ENCODE measurements at places on chromosomes 2 and 18. TPM values are rescaled to one million over a fixed set of nuclear protein-coding genes. Genes with fewer than 3 reads are reported as not detected.

HNMT gene
- 65.0 TPM for polyA plus RNA-seq

STARD6 gene
- polyA plus RNA-seq, result 0.27 TPM

C18orf32 gene
- 24.4 TPM for polyA plus RNA-seq

GALNT3 gene
- polyA plus RNA-seq, result 19.4 TPM

GRCh38 chr2:180980943-180981911 is 822 bp downstream of the UBE2E3 start:
- peak; percentile 21 for DNase-seq

GRCh38 chr2:95318431-95319220 is 21.5 kb downstream of the KCNIP3 start:
- DNase-seq, result no peak

DNA sequence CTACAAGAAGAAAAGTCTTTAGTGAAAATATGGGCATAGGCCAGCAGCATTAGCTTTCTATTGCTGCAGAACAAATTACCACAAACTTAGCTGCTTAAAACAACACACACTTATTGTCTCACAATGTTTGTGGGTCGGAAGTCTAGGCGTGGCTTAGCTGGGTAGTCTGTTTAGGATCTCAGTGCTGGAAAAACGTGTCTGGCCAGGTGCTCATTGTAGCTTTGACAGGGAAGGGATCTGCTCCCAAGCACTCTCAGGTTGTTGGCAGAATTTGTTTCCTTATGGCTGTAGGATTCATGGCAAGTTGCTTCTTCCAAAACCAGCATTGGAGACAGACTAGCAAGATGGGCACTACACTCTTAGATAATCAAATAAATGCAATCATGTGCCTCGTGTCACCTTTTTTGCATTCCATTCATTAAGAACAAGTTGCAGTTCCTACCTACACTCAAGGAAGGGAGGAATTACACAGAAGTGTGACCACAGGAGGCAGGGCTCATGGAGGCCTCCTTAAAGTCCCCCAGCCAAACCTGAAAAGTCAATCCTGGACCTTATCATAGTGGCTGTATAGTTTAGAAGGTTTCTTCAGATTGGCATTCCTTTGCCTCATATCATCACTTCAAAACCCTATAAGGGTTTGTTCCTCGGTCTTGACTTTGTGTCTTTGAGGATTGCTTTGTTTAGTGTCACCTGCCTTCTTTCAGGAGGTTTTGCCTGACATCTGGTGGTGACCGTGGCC is 17.3 kb downstream of the MRPL30 start:
- no peak for DNase-seq

DNA sequence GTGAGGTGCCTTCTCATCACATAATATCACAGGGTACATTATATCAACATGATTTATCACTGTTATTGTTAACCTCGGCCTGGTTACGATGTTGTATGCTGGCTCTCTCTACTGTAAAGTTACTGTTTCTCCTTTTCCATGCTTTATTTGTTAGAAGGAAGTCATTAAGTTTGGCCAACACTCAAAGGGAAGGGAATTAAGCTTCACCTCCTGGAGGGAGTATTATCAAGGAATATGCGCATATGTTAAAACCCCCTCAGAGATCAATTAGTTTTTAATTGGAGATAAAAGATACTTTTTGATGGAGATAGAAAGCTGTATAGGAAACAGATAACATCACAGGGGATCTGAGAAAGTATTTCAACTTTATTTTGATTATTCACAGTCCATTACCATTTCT is 221.6 kb downstream of the DLGAP1 start:
- no peak for DNase-seq

- DNase-seq, result no peak
Observed at GRCh38 chr2:122366427-122366826, 611.0 kb downstream of the TSN start.

DNA sequence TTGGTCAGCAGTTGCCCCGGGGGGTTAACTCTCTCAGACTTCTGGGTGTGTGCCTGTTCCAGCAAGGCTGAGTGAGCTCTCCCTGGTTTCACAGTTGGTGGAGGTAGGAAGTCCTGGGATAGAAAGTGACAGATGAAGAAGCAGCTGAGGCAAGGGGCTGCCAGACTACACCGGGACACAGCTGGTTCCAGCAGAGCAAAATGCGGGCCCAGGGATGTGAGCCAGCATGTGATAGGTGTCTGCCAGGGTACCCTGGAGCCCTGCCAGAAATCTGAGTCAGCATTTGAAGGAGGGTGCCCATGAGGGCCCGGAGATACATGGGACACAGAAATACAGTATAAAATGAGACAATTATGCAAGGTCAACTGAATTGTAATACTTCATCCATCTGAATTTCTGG is 79.3 kb upstream of the LGALSL start:
- no peak for DNase-seq

- DNase-seq, result no peak
Observed at GRCh38 chr2:127796389-127796788, 14.6 kb downstream of the WDR33 start.

- no peak for DNase-seq
Observed at GRCh38 chr2:200219309-200220113, 87.0 kb upstream of the SPATS2L start.

DNA sequence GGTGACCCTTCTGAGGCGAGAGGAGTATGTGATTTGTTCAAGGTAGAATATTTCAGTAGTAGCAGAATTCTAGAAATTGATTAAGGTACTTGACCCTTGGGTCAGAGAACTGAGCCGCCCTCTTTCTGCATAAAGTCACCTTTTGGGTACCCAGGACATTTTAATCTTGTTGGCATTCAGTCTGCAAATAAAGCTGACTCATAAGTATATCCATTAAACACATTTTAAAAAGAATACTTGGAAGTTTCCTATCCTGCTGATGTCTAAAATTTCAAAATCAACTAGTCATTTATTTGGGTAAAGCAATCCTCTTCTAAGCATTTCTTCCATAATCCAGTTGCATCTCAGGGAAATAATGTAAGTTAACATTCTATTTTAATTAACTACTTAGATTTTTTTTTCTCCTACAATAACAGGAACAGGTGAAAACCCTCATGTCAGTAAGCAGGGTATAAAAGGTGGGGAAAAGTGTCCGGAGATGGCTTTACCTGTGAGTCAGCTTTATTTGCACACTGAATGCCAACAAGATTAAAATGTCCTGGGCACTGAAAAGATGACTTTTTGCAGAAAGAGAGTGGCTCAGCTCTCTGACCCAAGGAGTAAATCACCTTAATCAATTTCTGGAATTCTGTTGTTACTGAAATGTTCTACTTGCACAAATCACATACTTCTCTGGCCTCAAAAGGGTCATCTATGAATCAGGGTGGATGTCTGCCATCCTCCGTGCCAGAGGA is 78.7 kb upstream of the ITGA6 start:
- DNase-seq, result no peak

CYRIA gene
- polyA plus RNA-seq, result 2.2 TPM

- no peak for DNase-seq
Observed at GRCh38 chr2:177474998-177475397, 82.4 kb downstream of the AGPS start.

GRCh38 chr2:36534275-36534799 is 63.6 kb downstream of the FEZ2 start:
- no peak for DNase-seq

LRATD1 gene
- 19.3 TPM for polyA plus RNA-seq
